HL-60 (cell line): ENCODE measurements at places on chromosomes 2 and 18.

GRCh38 chr2:178506101-178506500 lies 25.8 kb downstream of the PLEKHA3 start:
- DNase-seq: no peak

GRCh38 chr18:52077251-52077983 lies 262.6 kb upstream of the DCC start:
- no peak for DNase-seq

DNA sequence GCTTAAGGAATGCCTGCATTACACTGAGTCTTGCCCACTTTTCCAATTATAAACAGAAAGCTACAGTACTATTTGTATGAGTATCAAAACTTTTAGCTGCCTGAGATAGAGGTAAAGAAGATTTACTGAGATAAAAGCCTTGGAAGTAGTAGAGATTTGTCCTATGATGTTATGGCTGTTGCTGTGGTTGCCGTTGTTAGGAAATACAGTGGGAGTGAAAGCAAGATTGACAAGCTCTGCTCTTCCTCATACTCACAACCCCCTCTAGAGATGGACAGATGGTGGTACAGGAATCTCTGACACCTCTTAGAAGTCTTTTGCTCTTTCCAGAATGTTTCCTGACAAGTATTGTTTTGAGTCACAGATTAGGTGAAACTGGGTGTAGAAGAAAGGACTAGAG lies 242.5 kb downstream of the RPIA start:
- DNase-seq: peak; percentile 35

DNA sequence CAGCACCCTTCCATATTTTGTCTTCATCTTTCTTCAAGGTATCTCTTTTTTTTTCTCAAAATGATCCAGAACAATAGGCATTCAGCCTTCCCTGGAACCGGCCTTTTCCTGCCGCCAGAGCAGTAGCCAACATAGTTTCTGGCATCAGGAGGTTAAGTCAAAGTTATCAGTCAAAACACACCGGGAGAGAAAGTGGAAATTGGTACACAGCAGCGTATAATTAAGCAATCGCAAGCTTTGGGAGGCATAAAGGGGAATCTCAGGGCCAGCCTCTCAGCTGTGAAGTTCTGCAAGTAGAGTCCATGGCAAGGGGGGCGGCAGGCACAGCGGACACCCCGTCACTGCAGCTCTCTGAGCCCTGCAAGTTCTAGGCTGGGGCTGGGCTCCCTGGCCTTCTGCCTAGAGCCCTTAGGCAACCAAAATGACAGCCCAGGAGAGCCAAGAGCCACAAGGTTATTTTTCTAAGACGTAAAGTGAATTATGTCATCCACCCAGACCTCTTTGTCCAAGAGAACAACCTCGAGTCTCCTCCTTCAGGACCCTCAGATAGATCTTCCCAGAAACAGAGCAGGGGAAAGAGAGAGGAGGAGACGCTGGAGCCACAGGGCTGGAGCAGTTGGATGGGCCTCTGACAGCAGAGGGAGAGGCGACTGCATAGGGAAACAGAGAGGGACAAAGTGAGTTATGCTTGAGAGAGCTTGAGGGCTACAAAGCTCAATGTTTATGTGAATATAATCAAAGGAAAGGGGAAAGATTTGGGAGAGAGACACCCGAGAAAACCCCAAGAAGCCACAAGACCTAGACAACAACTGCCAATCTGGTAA lies 114.7 kb downstream of the BCL2L11 start:
- peak; percentile 15 for DNase-seq

DNA sequence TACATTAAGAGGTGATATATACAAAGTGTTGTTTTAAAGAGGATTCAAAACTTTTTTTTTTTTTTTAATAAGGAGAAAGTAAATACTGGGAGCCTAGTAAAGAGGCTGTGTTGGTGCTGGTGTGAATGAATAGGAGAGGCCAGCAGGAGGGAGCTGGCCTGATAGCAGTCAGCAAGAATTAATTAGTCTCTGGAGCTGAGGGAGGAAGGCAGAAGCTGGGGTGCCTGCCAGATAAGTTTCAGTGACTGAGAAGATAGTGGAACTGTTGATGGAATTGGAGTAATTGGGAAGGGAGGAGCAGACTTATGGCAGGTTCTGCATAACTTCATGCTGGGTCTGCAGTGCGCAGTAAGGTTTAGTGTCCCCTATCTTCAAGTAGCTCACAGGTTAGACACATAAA lies 36.2 kb upstream of the SNORC start:
- no peak for DNase-seq
